ENCODE measurements at places on chromosomes 12 and 14.

DNA sequence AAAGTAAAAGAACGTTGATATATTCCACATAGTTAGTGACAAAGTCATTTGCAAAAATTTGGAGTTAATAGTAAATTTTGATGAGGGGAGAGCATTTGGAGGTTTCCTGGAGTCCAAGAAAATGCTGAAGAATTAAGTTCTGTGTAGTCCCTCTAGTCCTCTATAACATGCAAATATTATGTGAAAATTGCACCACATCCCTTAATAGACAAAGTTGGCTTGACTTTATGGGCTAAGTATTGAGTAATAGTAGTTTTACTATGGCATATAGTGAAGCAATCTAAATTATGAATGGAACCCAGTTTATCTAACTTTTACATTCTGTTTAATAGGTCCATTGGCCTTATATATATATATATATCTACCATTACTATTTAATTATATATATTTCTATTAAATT is 66.4 kb upstream of the DCN start:
- DNase-seq = no peak

DNA sequence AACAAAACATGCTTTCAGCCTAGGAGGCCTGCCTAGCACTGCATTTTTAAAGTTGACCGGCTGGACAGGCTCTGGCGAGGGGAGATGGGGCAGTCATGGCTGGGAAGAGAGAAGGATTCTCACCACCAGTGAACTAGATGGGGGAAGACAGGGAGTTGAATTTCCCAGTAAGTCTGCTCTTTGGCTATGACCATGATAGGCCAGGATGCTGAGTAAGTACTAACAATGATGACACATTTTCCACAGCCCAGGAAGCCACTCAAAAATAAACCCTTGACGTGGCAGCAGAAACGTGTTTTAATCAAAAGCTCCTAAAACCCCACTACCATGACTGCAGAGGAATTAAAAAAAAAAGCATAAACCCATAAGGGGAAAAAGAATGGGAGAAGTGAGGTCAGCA is 19.0 kb downstream of the KCTD10 start:
- DNase-seq = no peak

GRCh38 chr14:94691660-94692034 is 78.3 kb downstream of the GSC start:
- DNase-seq = no peak

- no peak for DNase-seq
Measured at GRCh38 chr14:62453226-62453625, 592.0 kb downstream of the KCNH5 start.

DNA sequence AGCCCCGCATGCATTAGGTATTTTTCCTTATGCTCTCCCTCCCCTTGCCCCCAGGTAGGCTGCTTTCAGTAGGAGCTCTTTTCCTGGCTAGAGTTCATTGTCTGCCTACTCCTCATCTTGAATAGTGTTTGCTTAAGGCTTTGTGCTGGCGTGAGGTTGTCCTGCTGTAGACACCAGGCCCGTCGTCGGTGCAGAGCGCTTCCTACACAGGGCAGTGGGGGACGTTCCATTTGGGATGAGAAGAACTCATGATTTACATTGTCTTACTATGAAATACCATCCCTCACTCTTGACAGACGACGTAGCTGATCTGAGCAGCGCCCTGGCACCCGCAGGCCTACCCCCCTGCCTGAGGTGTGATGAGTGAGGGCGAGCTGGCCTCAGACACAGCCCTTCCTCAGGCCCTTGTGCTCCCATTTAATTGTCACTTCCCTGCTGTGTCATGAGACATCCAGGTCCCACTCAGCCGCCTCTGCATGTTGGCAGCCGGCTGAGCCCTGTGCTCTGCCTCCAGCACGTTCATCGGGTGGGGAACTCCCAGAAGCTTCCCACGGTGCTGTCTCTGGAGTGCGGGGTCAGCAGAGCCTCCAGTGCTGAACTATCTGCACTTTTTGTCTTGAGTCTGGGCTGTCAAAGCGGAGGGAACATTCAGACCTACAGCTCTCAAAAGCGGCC is 76.0 kb downstream of the WDR20 start:
- no peak for DNase-seq

- DNase-seq = peak; percentile 65
Measured at GRCh38 chr12:124992874-124993625, 395 bp upstream of the BRI3BP start.

- DNase-seq = no peak
Measured at GRCh38 chr12:100877776-100878175, 83.2 kb downstream of the ANO4 start.

DNA sequence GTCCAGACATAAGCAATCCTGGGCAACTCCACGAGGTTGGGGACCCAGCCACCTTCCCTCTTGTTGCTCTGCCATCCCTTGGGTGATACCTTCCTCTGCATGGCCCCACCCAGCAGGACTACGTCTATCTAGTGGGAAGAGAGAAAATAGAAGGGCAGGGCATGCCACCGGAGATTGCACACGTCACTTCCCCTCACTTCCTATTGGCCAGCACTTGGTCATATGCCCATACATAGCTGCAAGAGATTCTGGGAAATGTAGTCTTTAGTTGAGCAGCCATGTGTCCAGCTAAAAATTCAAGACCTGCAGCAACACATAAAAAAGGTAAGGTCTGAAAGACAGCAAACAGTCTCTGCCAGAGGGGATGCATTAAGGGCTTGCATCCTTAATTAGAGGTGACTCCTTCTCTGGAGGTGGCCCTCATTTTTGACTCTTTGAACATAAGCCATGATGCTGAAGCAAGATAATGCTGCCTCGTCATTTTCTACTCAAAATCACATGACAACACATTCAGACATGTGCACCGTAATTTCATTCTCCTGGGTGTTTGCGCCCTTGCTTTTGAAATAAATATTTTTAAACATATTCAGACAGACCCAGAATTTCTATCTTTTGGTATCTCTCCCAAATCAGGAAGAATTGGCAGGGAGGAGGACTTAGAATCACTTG is 91.8 kb upstream of the PWP1 start:
- no peak for DNase-seq

DNA sequence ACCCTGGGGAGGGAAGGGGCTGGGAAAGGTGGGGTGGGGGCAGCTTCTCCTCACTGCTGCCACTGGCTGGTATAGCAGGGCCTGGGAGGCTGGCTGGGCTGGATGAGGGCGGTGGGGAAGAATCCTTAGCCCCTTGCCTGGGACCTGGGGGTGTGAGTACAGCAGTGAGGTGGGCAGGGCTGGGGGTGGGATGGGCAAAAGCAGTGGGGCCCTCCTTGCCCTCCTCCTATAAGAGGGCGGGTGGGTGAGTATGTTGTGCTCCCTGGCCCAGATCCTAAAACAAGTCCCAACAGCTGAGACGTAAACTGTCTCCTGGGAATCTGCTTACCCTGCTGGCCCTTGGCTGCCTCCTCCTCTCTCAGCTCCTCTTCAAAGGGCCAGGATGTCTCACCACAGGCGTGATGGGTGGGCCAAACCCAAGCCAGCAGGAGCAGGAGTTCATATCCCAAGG is 2.2 kb downstream of the NCKAP5L start:
- DNase-seq = no peak

- no peak for DNase-seq
Measured at GRCh38 chr12:15823360-15824128, 34.4 kb upstream of the EPS8 start.

DNA sequence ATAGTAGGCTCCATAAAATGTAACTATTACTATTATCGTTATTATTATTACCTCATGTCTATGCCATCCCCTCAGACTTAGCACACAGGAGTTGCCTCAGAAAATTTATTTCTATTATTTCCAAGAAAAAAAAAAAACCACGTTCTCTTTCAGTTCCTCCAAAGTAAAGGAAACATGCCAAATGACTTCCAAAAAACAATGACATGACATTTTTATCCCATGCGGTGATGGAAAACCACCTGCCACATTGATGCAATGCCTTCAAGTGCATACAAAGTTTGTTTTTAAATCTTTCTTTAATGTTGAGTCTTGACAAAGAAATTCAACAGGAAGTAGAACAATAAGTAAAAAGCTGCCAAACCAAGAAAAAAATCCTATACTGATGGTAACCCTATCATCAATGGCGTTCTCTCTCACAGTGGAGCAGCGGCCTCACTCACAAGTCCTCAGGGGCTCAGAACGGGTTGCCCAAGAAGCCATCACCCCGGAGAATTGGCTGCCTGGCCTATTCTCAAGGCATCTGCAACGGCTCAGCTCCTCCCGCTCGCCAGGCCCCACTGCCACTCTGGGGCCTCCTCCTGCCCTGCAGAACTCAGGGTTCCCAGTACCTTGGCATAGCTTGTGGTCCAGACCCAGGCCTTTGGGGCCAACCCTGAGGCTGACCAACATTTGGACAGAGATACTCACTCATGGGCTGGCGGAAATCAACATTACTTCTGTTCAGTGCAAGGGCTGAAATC is 51.9 kb downstream of the SERPINA3 start:
- no peak for DNase-seq

GRCh38 chr14:103846543-103847450 is 578 bp downstream of the PPP1R13B start:
- DNase-seq = no peak

GRCh38 chr12:79635676-79636075 is 55.1 kb downstream of the PAWR start:
- DNase-seq = no peak

GRCh38 chr14:53358166-53358565 is 205.0 kb upstream of the DDHD1 start:
- DNase-seq = no peak

DNA sequence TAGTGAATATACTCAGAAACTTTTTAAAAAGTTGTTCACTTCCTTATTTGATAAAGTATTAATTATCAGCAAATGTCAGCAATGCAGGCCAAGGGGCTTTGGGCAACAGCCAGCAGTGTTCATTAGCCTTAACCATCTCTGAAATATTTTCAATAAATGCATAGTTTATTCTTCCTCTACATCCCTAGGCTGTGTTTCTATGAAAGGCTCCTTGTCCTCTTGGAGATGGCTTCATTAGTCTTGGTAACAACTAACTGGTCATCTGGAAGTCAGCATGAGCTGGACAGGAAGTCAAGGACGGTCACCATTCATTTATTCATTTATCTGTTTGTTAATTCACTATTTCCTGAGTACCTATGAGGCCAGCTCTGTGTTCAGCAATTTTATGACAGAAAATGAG is 124.0 kb upstream of the TMEM132D start:
- DNase-seq = no peak

GRCh38 chr12:52969828-52970569 is 21.1 kb downstream of the KRT18 start:
- DNase-seq = no peak

DNA sequence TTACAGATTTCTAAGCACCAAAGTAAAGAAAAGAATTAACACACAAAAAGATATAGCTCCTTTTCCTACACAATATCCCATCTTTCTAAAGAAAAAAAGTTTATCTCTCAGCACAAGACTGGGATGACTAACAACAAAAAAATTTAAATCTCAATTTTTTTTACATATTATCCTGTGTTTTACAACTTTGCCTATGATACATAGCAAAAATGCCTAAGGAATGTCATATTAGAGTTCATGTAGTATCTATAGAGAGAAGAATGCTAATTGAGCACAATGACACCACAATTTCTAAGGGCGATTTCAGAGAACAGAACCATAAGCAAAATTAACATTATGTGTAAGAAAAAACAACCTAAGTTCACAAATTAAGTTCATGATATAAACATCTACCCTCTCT is 16.3 kb downstream of the C2CD5 start:
- no peak for DNase-seq

DNA sequence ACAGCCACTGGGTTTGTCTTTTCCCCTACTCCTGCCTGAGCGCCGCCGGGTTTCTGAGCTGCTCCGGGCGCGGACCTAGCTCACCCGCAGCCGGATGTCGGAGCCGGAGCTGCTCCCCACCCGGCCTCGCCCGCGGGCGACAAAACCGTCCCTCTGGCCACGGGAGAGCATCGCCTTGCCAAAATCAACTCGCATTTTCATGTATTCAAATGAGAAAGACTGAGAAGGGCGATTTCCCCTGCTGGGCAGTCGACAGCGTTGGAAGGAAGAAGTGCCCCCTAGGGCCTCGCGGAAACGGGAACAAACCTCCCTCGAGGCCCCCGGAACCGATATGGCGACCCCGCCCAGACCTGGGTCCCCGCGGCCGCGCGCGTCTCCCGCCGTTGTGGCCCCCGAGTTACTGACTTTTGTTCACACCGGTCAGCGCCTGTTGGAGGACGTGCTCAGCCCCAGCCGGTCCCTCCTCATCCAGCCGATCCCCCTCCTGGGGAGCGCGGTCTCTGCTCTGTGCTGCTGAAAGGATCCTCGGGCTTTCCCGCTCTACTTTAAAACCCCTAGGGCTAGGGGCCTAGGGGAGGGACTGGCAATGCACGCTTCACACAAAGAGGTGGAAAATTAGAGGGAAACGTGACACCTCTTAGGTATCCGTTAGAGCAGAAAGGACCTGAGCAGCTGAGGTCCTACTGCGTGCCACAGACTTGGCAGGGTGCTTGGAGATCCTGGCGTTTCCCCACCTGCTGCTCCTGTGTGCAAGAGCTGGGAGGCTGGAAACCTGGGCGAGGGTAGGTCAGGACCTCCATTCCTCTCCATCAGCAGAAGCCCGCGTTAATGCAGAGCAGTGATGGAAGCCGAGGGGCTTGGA is 4.3 kb downstream of the TTC6 start:
- DNase-seq = no peak

DNA sequence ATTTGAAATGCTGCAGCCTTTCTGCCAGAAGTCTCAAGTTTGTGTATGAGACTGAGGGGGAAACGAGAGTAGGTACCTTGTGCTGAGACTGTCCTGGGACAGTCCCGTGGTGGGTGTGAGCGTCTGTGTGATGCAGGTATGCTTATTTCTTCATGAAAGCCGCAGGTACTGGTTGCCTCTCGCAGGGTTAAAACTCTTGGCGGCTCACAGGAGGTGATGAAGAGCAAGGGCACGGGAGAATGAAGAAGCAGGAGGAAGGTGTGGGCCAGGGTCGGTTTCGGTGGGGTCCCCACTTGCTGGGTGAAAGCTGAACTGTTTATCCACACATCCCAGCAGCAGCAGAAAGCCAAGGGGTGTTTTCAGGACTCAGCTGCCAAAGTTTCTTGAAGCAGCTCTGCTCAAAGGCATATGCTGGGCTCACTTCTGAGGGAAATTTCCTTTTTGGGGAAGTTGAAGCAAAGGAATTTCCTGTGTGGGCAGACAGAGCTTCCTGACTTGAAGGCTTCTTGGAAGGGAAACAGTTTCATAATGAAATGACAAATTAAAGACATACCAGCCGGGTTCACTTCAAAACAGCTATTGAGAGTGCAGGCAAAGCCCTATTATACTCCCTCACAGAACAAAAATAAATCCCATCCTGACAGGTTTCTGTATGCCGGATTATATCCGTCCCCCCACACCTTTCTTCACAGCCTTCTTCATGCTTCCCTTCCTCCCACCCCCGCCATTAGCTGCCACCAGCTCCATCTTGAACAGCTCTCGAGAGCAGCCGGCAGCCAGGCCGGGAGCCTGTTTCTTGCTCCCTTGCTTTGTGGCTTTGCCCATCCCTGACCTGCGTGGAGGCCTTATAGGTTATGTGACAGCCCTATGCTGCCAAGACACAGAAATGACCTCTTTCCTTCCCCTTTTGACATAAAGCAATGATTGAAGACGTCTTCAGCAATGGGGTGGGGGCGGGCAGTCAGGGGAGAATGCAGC is 116.6 kb downstream of the ETV6 start:
- DNase-seq = peak; percentile 35

DNA sequence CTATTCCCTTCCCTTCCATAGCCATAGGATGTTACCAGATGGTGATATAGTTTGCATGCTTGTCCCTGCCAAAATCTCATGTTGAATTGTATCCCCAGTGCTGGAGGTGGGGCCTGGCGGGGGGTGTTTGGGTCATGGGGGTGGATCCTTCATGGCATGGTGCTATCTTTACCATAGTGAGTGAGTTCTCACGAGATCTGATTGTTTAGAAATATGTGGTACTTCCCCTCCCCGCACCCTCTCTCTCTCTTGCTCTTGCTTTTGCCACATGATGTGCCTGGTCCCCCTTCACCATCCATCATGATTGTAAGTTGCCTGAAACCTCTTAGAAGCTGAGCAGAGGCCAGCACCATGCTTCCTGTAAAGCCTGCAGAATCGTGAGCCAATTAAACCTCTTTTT is 181.3 kb downstream of the CAND1 start:
- no peak for DNase-seq
